Thoracic aorta (tissue), 2 donors: ENCODE measurements at places on chromosomes 5 and 9. TPM values are rescaled to one million over a fixed set of nuclear protein-coding genes. Genes with fewer than 3 reads are reported as not detected.

- no peak for DNase-seq
These were observed 33.1 kb upstream of the SMARCA2 start for GRCh38 chr9:1982074-1982473.

GRCh38 chr9:120043448-120043847 is 536.5 kb downstream of the CDK5RAP2 start:
- DNase-seq = no peak

GRCh38 chr9:19117039-19117716 is 10.1 kb downstream of the PLIN2 start:
- DNase-seq = no peak

- DNase-seq = no peak
These were observed 253.8 kb upstream of the POU5F2 start for GRCh38 chr5:93995126-93995621.

DNA sequence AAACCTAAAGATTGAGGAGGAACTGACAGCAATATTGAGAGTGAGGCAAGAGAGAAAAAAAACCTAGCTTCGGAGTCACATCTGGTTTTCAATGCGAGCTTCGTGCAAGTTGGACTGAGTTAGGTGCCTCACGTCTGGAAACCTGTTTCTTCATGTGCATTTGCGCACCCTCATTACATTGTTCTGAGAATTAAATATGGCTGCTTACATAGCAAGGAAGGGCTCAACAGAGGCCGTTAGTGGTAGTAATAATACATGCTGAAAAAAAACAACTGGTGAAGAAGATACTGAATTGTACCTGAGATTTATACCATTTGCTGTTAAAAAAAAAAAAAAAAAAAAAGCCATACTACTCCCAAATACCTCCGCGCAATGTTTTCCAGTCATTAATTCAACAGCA is 18.6 kb downstream of the DNAJA1 start:
- DNase-seq = no peak

GRCh38 chr5:159605585-159605984 is 275.3 kb upstream of the IL12B start:
- DNase-seq = no peak

GRCh38 chr9:2740616-2741015 is 23.3 kb downstream of the KCNV2 start:
- no peak for DNase-seq

DNA sequence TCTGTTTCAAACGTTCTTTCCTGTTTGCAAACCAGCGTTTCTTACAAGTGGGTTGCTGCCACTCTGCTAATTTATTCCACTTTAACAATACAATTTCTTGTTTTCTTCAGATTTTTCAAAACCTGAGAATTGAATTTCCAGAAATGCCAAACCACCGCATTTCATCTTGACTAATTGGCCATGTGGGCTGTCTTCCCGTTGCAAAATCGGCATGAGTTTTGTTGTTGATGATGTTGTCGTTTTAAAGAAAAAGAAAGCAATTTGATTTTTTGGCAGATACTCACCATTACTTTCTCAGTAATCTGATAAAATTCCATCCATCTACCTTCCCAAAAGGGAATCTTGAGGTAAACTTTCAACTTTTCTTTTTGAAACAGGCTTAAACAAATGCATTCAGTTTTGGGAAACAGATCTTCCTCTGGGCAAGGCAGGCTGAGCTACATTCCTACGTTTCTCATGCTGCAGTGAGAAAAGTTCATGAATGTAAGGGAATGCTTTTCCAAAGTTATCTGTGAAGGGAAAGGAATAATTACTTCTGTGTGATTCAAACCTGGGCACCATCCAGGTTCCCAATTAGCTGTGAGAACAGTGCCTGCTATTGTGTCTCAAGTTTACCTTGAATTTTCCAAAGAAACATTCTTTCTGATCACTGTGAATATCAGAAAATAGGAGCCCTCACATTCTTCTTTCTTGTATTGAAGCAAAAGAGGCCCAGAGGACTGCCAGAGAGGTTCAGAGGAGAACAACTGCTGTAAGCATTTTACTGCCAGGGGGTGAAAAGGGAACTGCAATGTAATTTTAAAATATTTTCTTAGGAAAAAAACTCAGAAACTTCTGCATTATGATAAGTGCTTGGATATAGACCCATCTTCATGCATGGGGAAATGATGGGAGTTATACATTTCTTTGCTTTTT is 100.7 kb upstream of the TUT7 start:
- DNase-seq = no peak

Gene HTR4
- 3.9 TPM for total RNA-seq

Gene CXCL14
- 27.5 TPM for total RNA-seq

Gene LECT2
- not detected for total RNA-seq
